ENCODE measurements at places on chromosomes 4 and X.
A peak's percentile ranks its signal among the peaks of the same experiment; 100 is the strongest.

DNA sequence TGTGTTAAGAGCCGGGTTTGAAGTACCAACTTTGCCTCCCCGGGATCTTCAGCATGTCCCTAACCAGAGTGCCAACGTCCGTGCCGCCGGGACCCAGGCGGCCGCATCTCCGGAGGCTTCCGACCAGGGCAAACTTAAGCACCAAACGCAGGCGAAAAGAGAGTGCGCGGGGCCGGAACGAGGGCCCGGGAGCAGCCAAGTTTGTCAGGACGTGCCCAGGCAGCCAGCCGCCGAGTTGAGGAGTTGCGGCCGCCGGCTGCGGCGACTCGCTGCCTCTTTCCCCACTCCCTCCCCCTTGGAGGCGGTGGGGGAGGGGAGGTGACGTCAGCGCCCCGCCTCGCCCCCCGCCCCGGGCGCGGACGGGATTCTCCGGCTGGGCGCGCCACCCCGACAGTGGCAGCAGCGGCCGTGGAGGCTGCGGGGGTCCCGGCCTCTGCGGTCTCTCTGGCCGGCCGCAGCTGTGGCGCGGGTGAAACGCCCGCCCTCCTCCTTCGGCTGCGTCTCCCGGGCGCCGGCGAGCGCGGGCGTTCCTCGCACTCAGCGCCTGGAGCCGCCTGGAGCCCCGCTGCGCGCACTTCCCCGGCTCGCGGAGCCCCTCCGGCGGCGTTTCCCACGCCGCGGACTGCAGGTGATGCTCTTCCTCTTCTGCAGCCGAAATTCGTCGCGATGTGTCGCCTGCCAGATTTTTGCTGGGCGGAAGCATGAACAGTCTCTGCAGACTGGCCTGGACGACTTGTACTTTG is 2.9 kb upstream of the FAT1 start:
- DNase-seq = peak; percentile 88

DNA sequence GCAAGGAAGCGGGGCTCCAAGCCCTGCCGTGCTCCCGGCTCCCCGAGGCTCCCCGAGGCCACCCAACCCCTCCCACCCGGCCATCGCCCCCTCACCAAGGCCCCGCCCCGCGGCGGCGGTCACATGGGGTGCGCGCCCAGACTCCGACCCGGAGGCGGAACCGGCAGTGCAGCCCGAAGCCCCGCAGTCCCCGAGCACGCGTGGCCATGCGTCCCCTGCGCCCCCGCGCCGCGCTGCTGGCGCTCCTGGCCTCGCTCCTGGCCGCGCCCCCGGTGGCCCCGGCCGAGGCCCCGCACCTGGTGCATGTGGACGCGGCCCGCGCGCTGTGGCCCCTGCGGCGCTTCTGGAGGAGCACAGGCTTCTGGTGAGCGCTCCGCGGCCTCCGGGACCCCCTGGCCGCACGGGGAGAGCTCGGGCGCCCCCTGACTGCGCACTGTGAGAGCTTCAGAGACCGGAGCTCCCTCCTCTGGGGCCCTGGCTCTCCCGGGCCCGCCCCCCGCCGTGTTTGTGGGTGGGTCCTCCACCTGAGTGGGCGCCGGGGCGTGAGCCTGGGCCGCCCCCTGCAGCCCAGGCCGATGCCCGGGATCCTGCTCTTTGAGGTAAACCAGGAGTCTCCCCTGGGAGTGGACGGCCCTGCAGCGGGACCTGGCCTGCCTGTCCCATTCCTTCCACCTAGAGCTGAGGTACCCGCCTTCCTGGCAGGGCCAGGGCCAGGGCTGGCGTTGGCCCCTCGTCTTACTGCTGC is at the start of gene IDUA:
Gene IDUA, plus strand, starts transcription at position 166 of the 745 bp plus-strand sequence. Its CDS starts 41 bp downstream, at position 207.
- DNase-seq = peak; percentile 73

- no peak for DNase-seq
These were observed 1139.7 kb downstream of the PCDH18 start for GRCh38 chr4:136392576-136392975.

DNA sequence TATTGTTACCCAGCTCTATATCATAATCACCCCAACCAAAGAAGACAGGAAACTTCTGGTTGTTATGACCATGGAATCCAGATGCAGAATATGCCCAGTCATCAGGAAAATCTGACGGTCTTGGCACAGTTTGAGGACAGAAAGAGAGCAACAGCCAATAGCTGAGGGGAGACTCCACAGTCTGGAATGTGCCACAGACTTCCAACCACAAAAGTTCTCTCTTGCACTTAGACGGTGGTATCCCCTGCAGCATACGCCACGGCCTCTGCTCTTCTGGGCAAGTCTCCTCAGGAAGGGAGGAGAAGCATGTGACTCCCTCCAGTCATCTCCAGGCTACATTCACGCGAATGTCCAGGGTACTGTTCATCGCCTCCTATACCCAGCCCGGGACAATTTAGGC is 18.4 kb downstream of the ZNF827 start:
- DNase-seq = no peak

DNA sequence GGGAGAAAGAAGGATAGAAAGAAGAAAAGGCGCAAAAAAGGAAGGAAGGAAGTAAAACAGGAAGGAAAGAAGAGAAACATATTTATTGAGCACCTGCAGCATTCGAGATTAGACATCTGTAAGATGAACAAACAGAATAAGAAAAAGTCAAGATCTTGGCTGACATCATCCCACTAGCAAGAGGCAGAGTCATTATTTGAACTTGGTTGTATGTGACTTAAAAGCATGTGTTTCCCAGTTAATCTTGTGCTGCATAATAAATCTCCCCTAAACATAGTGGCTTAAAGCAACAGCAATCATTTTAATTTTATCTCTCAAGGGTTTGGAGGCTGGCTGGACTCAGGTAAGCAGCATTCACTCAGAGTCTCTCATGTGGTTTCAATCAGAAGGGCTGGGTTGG is 38.5 kb upstream of the COX7B2 start:
- no peak for DNase-seq

GRCh38 chr4:1342003-1342402 is 5.0 kb upstream of the UVSSA start:
- DNase-seq = no peak

DNA sequence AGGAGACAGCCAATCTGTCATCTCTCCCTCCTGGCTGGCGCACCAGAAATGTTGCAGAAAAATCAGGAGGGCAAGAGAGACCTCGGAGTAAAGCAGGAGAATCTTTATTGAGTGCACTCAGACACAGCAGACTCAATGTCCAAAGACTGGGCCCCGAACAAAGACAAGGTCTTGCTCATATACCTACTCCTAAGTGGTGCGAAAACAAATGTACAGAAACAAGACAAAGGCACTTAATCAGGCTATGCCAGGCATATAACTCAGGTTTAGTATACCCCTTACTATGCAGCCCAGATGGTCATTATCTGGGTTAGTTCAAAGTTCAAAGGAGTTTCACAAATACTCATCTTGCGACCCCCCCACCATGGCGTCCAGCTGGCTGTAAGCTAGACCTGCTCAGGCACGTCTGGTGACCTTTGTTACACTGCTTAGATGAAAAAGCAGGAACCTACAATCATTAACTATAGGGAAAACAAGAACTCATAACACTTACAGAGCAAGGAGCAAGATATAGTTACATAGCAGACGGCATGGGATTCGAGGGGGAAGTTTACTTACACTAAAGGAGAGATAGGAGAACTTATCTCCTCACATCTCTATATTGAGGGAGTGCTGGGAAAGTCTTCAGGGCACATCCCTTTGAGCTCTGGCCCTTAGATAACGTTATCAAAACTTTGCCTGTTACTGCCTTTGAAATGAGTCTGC is 27.5 kb downstream of the SULT1E1 start:
- DNase-seq = peak; percentile 78

DNA sequence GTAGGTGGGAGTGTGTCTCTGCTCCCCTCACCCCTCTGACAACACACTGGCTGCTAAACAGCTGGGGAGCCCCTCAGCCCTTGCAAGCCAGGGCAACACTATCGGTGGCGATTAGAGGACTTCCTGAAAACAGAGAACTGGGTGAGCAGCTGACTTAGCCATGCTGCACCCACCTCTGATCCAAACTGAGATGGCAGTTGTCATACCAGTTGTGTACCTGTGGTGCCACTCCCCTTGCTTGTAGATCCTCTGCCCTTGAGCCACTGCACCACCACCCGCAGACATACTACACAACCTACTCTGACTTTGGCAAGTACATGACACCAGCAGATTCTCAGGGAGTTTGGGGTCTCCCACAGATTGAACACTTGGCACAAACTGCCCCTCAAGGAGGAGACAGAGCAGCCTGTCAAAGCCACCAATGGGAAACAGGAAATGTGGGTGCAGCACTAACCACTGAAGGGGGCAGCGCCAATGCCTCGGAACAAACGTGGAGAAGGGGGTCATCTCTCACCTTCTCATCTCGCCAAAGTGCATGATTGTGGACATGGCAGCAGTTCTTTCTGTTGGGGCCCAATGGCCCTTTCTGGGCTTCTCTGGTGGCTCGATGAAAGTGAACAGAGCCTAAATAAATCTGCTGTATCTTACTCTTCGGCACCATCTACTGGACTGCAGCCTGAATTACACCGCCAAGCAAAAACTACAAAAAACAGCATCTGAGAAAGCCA is 119.8 kb downstream of the NEK1 start:
- DNase-seq = peak; percentile 50

- peak; percentile 7 for DNase-seq
These were observed 47.7 kb downstream of the RPS6KA3 start for GRCh38 chrX:20218836-20219505.

GRCh38 chr4:185380320-185380719 is 15.4 kb downstream of the LRP2BP start:
- no peak for DNase-seq

- peak; percentile 16 for DNase-seq
These were observed 204.7 kb upstream of the S100G start for GRCh38 chrX:16445166-16445752.

- peak; percentile 46 for DNase-seq
These were observed 280.5 kb downstream of the FBXW7 start for GRCh38 chr4:152255437-152255836.

- DNase-seq = no peak
These were observed 135.7 kb downstream of the CNKSR2 start for GRCh38 chrX:21509912-21510311.

- no peak for DNase-seq
These were observed 111.2 kb upstream of the ZNF827 start for GRCh38 chr4:146049802-146050201.

GRCh38 chr4:41256740-41257256 is at the start of gene UCHL1:
Gene UCHL1, plus strand, starts transcription at chr4:41256928. Its CDS starts 49 bp downstream, at chr4:41256977.
- DNase-seq = no peak

All from LoVo (cell line).